ENCODE measurements at places on chromosomes 5 and 9.

GRCh38 chr5:79821-80220 is 12.1 kb upstream of the PLEKHG4B start:
- no peak for DNase-seq

- no peak for DNase-seq
Observed at GRCh38 chr9:35691334-35691650, 1.6 kb upstream of the TPM2 start.

GRCh38 chr9:135221951-135222631 is 134.6 kb downstream of the OLFM1 start:
- DNase-seq, result no peak

- no peak for DNase-seq
Observed at GRCh38 chr5:137488974-137489373, 10.2 kb downstream of the SPOCK1 start.

- DNase-seq, result no peak
Observed at GRCh38 chr9:114151426-114151956, 3.8 kb upstream of the COL27A1 start.

DNA sequence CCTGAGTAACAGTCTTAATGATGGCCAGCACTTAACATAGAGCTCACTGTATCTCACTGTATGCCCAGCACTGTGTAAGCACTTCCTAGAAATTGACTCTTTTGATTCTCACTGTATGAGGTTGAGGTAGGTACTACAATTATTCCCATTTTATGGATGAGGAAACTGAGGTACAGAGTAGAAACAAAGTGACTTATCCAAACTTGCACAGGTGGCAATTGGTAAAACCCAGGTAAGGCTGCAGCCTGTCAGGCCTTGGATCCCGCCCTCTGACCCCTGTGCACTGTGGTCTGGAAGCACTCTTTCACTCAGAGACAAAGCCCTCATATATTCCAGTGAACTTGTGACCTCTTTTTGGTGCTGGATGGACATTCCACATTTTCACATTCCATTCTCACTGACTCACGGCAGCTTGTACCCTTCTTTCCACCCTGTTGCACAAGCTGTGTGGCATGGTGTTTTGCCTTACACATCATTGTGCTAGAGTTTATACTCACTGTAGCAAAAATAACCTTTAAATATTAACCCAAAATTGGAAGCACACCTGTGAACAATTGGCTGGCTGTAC is 21.7 kb downstream of the ANKRD55 start:
- DNase-seq, result no peak

GRCh38 chr9:82488313-82489200 is 500.0 kb downstream of the SPATA31D1 start:
- no peak for DNase-seq

DNA sequence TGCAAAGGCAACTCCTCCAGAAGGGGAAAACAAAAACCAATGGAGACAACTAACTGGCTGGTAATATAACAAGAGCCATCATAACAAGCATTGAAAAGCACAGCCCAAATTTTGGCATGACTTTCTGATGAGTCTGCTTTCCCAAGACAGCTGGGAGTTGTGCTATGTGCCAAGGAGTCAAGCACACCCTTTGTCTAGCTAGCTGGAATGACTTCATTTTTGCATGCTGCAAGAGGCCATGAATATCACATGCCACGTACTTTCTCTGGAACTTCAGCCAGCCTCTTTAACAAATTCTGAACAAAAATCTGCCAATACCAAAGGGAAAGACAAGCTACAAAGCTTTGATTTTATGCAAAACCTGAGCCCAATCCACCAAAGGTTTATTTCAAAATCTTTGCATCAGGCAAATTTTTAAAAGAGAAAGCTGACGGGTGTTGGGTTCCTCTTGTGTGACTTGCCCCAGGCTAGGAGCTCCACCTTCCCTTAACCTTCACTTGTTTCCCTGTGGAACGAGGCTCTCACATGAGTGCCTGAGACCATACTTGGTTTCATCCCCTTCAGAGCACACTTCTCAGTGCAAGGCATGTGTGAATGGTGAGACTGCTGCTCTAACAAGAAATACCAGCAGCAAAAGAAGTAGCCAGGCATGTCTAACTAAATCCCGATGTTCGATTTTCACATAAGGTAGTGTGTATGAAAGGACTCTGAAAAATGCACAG is 47.3 kb downstream of the S1PR3 start:
- no peak for DNase-seq

GRCh38 chr9:77663754-77664153 is 15.6 kb upstream of the GNA14 start:
- no peak for DNase-seq

DNA sequence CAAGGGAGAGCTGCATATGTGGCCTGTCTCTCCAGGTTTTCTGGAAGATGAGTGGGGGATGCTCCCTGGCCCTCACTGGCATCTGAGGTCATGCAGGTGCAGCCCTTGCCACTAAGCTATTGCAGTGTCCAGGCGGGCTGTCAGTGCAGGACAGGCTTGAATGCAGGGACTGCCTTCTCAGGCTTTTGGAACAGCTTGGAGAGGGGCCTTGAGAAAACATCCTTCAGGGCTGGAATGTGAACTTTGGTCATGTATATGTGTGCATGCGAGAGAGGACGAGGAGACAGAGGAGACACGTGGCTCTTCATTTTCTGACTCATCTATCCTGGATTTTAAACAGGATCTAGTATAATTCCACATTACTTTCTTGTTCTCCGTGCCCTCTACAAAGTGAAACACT is 90.3 kb downstream of the MACROH2A1 start:
- no peak for DNase-seq

DNA sequence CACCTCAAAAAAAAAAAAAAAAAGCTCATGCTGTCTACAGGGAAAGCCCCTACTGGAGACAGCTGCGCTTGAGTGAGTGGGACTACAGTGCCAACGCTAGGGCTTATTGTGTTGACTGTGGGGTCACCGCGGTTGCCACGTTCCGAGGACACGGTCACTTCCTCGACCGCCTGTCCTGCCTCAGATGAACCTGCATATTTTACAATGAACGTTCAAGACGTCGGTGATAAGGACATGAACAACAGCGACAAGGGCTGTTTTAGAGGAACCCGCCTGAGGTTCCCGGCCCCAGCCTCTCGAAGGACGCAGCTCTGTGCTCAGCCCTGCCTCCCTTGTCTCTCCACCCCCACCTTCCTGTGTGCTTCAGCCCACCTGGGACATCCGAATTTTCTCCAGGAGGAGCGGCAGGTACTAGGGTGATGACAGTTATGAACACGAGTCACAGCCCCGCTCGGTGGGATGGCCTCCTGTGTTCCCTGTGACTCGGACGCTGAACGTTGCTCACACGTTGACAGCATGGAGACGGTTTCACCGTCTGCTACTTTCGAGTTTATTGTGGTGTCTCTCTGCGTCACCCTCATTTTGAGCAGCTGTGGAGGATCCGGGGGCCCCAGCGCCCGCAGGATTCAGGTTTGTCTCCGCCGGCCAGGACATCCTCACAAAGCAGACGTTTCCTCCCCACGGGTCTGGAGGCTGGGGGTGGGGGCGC is 11.3 kb upstream of the DIPK1B start:
- DNase-seq, result no peak

DNA sequence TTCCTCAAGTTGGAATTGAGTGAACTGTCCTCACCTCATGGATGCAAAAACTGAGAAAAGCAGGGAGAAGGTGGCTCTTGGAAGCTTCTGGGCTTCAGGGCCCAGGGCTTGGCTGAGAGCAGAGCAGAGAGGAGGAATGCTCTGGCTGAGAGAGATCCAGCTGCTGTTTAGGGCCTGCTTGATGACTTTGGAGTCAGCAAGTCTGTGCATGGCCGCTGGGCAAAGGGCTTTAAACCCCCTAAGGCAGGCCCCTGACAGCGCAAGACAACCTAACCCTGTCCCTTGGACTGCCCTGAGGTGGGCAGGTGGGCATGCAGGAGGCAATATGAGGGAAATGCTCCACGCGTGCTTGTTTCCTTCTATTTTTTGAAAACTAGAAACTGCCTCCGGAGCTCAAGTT is 8.6 kb downstream of the STC2 start:
- DNase-seq, result no peak

DNA sequence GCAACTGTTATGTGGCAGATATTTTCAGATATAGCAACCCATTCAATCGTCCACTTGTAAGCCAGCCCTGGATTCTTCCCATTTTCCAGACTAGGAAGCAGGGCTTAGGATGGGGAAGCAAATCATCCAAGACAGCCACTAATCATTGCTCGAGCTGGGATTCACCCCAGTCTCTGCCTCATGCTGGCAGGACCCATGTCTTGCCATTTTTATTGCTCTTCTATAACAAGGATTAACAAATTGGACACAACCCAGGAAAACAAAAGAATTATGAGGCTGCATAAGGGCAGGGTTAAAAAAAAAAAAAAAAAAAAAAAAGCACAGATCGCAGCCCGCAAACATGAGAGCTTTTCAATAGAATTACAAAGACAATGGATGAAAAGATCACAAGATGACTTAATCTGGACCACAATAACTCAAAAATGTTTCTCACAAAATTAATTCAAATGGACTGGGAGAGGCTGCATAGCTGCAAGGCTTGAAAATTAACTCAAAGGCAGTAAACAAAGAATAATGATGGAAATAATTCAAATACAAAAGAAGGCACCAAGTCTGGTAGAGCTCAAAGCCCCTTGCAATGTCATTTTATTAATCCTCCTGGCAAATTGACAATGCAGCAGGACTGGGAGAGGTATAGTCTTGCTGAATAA is 40.7 kb downstream of the ASTN2 start:
- DNase-seq, result no peak

DNA sequence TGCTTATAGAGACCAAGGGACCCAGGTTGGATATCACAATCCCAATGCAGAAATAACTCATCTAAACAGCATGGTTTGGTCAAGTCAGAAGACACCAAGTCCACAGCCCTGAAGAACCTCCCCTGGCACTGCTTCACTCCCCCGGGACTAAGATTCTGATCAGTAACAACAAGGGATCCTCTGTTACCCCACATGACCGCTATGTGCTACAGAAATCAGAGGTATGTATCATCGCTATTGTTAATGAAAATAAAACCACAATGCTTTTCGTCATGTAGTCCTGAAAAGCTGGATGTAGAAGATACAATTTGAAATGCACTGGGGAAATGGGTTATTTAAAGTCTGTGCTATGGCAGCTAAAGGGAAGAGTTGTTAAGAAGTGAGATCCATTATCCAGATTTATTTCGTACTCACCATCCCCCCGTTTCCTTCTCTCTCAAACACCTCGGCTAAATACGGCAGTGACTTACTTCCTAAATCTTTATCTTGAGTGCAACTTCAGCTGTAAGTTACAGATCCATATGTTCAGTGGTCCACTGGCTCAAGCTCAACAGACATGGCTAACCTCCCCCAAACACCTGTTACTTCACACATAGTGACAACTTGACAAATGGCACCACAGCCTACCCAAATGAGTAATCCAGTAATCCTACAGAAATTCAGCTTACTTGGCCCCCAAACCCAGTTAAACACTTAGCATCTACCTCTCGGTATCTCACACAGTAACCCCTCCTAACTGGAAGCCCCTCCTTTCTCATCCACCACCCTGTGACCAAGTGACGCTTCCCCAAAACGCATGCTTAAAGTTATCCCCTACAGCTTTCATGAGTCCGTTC is 129.2 kb downstream of the MYO10 start:
- no peak for DNase-seq
